ENCODE measurements at places on chromosomes 12 and 14.
A peak's percentile ranks its signal among the peaks of the same experiment; 100 is the strongest.

DNA sequence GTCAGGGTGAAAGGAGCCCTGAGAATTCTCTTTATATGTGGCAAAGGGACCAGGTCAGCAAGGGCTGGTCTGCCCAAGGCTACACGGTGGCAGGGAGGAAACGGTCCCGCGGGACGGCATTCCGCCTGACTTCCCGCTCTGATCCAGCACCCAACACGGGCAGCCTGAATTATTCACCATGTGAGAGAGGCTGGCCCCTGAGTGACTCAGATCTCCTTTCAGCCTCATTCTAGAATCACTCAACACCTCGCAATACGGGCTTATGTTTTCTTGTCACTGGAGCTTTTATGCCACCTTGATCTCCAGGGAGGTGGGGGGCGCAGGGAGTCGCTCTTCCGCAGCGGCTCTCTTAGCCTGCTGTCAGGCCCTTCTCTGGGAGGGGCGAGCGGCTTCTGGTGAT, 8.5 kb downstream of the LRTM2 start:
- DNase-seq: no peak

- no peak for DNase-seq
Measured at GRCh38 chr14:100523843-100524169, 63.4 kb downstream of the BEGAIN start.

DNA sequence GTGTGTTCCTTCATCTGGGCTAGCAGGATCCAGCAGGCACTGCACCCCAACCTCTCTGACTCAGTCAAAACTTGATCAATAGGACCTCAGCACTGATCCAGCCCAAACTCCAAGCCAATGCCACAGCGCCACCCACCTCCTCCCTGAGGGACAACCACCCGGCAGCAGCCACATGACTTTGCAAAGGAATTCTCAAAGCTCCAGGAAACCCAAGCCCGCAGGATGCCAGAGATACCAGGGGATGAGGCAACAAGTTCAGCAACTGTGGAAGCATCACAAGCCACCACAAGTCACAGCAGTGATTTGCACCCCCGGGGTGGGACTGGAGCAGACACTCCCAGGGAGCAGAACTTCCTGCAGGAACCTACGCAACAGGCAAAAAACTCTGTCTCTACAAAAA, 37.3 kb downstream of the ACTN1 start:
- DNase-seq: no peak

DNA sequence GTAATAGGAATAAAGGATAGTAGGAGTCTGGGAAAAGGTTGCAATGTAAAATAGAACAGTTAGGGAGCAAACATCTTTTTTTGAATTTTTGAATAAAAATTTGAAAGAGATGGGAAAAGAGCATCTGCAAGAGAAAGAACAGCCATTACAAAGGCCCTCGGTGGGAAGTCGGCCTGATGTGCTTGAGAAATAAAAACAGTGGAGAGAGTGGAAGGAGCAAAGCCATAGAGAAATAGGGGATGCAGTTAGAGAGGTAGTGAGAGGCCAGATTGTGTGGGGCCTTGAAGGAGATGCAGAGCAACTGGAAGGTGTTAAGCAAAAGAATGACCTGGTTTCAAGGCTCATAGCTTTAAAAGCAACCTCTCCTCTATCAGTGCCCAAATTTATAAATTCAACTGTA, 409.8 kb downstream of the RERGL start:
- DNase-seq: no peak

DNA sequence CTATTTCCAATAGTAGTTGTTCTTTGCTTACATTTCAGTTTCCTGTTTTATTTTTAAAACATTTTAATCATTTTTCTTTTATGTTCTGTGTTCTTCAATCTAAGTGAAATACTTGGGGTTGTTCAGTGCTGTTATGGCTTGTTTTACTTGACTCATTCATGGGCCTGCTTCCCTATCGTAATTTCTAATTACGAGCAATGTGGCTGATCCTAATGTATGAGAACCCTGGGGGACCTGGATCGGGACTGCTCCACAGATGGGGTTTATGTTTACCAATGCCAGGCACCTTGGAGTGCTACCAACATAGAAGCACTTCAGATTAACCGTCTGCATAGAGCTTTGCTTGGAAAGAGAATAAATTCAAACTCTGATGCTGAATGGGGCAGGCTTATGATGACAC, 29.8 kb downstream of the TECPR2 start:
- no peak for DNase-seq

DNA sequence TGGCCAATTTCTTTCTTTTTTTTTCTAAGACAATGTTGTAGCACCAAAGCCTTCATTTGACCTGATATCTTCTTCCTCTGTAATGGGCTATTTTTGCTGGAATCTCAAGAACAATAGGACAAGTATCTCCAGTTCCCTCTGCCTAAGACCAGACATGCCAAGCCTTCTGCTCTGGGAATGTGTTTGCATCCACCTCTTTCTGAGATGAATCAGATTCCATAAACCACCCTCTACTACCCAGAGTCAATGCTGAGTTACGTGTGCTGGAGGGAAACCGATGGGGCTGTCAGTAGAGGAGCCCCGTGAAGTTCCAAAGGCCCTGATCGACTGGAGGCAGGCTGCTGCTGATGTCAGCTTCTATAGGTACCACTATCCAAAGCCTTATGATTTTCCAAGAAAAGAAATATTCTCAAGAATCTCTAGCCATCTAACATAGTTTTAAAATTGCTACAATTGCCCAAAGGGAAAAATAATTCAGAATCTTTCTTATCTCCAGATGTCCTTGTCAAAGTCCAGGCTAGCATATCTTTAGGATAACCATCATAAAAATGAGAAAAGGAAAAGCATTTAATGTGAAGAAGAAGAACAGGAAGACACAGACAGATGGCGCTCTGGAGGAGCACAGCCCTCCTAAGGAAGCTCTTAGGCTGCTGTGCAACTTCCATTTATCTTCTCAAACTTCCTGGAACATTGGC, 101.9 kb downstream of the SLC8A3 start:
- no peak for DNase-seq

DNA sequence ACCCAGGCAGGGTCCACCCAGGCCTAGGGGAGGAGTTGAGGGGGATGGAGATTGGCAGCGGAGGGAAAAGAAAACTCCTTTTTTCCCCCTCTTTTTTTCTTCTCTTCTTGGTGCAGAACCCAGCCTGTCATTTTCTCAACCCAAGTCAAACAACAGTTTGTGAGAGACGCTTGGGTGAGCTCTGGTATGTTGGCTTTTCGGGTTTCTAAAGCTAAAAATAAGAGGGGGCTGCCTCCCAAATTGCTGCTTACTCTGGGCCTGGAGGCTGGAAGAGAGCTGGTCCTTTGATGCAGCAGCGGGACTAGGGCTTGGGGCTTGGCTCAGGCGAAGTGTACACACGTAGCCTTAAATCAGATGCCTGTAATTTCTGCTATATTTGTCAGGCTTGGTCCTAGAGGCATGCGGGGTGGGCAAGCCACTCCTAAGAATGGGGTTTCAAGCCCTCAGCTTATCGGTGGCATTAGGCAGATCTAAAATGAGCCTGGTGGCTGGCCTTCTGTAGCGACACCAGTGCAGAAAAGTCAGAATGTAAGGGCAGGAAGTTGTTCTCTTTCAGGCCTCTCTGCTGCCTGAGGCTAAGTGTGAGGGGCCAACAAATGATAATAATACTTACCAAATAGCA, 816 bp upstream of the SLC8A3 start:
- DNase-seq: no peak

- no peak for DNase-seq
Measured at GRCh38 chr12:113214895-113215400, 6.3 kb upstream of the TPCN1 start.

GRCh38 chr12:61531195-61531594, 729.0 kb upstream of the USP15 start:
- no peak for DNase-seq

DNA sequence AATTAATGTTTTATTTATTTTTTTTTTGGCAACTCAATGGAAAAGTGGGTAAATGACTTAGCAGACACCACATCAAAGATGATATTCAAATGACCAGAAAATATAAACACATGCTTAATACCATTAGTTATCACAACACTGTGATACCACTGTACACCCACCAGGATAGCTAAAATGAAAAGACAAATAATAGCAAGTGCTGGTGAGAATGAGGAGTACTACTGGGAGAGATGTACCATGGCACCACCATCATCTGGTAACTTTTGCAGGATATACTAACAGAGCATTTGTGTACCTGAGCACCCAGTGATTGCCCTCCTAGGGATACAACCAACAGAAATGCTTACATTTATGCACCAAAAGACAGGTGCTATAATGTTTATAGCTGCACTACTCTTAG, 21.9 kb downstream of the TRIM9 start:
- DNase-seq: no peak

DNA sequence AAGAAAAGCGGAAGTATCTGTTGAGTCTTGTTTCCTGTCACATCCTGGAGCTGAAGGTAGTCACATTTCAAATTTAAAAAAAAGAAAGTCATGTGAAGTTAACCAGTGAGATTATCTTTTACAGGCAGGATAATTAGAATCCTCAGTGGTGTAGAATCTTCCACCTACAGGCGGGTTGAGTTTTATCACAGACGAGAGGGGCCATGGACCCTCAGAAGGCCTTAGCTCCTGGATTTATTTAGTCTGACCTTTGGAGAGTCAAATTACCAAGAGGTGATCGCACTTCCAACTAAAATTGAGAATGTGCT, 13.0 kb upstream of the GNG2 start:
- DNase-seq: no peak

DNA sequence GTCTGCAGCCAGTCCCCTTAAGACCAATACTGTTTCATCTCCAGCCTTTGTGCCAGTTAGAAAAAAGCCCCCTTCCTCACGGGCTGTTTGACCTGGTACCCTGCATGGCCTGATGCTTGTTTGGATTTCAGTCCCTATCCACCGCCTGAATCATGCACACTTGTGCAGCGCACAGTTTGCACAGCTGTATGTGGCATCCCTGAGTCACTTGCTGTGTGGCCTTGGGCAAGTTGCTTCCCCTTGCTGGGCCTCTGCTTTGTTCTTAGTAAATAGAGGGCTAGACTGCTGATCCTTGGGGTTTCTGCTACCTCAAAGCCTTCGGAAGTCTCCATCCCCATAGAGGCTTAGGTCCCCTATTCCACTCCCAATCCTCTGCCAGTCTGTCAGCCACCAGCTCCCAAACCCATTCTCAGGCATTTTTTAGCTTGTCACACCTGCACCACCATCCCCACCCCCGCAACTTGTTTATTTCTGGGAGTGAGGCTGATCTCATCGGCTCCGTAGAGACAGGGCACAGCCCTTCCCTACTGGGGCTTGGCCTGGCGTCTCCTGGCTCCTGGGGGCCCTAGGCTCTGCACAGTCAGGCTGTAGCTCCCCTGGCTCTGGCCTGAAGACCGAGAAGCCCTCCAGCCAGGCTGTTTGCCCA, 8.8 kb downstream of the KRT80 start:
- DNase-seq: no peak

GRCh38 chr12:48978291-48978740, at the start of gene WNT1:
WNT1 (plus strand) TSS chr12:48978322; CDS start chr12:48978651, 329 bp downstream.
- peak; percentile 24 for DNase-seq

DNA sequence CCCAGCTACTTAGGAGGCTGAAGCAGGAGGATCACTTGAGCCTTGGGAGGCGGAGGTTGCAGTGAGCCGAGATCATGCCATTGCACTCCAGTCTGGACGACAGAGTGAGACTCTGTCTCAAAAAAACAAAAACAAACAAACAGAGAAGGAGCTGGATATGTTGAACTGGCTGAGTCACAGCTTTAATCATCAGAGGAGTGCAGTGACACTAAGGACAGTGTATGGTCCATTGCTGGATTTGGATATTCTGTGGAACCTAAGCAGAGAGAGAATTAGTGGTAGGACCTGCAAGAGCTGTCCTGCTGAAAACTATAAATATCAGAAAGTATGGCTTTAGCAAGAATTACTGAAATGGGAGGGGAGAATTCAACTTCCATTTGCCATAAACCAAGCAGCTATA, 163.0 kb upstream of the PELI2 start:
- DNase-seq: no peak

DNA sequence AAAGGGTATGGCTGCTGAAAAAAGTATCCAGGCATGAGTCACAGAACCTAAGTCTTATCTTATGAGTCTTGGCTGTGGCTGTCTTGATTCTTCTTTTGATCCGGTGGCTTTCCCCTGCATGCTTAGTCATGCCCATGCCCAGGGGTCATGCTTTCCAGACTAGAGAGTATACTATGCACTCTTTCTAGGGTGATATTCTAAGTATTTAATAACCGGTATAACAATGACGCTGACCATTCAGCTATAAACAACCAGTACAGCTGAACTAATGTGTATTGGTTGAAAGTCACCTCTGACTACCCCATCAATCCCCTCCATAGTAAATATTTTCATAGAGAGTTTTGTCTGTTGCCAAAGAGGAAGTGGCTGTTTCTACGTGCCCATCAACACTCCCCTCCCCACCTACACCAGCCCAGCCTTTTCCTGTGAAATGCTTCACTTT, 34.7 kb upstream of the NRXN3 start:
- DNase-seq: no peak

DNA sequence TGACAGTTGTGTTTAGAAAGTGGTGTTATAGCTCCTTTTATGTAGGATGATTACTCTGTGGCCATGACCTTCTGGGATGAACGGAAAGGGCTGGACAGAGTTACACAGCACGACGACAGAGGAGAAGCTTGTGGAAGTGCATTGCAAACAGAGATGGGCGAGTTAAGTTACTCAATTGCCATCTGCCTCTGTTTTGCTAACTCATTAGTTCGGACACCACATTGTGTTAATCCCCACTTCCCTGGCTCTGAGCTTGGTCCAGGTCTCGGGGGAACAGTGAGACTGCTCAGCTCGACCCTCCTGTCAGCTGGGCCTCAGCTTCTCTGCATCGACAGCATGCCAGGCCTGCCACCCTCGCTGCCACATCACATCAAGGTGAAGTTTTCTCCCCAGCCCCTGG, 408.0 kb downstream of the ZFP36L1 start:
- no peak for DNase-seq

GRCh38 chr14:54102530-54102929, 145.9 kb upstream of the BMP4 start:
- no peak for DNase-seq

DNA sequence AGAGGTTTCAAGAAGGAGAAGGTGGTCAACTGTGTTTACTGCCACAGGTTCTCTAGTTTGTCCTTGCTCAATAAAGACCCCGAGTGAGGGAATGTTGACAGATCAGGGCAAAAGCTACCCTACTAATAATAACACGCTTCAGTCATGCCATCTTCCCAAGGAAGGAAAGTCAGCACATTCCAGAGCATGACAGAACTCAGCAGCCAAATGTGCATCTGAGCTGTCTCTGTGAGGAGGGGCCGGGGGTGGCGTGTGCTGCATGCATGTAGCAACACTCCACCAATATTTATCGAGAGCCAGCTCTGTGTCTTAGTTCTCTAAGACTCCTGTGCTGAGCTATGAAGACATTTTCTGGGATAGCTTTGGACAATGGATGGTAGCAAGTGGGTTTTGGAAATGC, 260.4 kb downstream of the DPF3 start:
- DNase-seq: no peak

DNA sequence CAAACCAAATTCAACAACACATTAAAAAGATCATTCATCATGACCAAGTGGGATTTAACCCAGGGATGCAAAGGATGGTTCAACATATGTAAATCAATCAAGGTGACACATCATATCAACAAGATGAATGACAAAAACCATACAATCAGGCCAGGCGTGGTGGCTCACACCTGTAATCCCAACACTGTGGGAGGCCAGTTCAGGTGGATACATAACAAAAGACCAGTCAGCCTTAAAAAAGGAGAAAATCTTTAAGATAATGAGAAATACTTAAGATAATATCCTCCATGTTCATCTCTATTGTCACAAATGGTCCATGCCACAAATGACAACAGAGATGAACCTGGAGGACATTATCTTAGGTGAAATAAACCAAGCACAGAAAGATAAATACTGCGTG, 12.4 kb downstream of the L2HGDH start:
- DNase-seq: no peak
